ENCODE measurements at places on chromosomes 7 and 10.

DNA sequence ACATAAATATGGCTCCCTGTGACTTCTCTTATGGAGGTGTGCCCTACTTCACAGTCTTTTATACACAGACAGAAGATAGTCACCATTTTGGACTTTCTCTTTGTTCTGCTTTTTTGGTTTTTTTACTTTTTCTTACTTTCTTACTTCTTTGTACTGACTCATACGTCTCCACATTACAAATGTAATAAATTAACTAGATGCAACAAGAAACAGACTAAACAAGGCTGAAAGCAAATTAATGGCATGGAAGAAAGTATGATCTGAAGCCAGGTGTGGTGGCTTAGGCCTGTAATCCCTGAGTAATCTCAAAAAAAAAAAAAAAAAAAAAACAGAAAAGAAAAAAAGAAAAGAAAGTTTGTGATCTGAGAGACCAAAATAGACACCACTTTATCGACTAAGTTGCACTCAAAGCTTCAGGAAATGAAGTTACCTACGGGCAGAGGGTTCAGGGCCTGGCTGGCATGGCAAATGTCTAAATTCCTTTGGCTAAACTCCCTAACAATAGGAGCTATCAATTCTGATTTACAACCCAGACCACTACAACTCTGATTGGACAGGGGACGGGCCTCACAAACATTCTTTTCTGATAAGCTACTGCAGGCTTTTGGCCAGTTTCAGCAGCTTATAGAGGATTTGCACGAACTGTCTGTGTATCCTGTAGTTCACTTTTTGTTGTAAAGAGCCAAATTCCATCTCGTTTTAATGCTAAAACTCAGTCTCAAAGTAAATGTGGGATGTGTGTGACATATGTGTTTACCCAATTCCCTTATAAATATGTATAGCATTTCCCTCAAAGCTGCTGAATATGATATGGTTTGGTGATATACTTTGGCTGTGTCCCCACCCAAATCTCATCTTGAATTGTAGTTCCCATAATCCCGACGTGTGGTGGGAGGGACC lies 129.1 kb downstream of the SEPTIN14 start:
- peak; percentile 18 for DNase-seq

- DNase-seq, result no peak
Observed at GRCh38 chr7:141874787-141875186, 33.5 kb upstream of the PRSS37 start.

GRCh38 chr7:144407266-144407931 lies 3.9 kb upstream of the NOBOX start:
- no peak for DNase-seq

- no peak for DNase-seq
Observed at GRCh38 chr10:12434277-12434676, 84.9 kb downstream of the CAMK1D start.

DNA sequence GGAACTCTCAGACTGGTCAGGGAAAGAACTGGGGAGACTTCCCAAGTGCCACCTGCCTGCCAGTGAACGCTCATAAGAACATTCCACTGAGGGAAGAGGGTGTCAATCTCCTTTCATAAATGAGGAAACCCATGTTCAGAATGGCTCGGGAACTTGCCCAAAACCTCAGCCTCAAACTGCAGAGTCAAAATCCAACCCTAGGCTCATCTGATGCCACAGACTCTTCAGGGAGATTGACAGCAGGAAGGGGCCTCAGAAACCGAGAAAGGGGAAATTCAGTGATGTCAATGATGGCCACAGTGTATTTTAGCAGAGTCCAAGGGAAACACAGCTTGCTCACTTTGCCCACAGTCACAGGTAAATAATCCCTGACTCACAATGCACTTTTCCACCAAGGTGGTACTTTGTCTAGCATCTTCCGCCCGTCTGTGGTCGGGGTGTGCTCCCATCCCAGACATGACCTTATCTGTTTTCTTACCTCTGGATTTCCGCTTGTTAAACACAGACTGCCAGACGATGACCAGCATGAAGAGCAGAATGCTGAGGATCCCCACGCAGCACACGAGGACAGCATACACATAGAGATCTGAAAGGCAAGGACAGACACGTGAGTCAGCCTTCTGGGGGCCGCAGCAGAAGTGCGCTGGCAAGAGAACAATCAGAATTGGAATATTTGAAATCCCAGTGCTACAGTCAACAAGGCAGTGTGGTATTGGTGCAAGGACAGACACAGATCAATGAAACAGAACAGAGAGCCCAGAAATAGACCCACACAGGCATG lies 38.4 kb downstream of the VSTM4 start:
- no peak for DNase-seq

DNA sequence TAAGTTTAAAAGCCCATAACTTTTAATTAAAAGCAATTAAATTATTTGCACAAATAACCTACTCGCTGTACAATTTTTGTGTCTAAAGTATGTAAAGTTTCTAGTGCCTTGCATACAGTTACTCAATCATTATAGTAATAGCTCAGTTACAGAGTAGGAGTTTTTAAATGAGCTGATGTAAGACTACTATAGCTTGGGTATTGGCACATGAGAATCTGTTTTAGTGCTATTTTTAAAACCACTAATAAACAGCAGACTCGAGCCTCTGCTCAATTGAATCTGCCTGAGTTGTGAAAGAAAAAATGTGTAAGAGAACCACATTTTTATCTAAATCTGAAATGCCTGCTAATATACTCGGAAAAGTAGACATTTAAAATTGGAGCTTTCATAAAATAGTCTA lies 31.1 kb downstream of the CTNNA3 start:
- DNase-seq, result no peak

GRCh38 chr10:48519481-48520183 lies 85.2 kb downstream of the ARHGAP22 start:
- no peak for DNase-seq

- peak; percentile 76 for DNase-seq
Observed at GRCh38 chr10:14259696-14260566, 70.8 kb downstream of the FRMD4A start.

- DNase-seq, result peak; percentile 89
Observed at GRCh38 chr7:90192876-90193750, 18.4 kb upstream of the STEAP2 start.

DNA sequence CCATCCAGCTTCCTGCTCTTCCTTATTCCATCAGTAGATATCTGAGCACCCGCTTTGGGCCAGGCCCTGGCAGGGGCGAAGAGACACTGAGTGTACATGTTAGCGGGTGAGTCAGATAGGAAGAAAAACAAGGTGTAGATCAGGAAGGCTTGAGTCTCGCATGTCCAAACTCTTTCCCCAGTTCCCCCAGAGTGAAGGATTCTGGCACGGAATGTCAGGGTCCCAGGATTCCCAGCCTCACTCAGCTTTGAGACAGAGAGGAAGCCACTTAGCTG lies 24.1 kb upstream of the CHST15 start:
- DNase-seq, result no peak

Data from EH (cell line).